ENCODE measurements at places on chromosomes 13 and 19. TPM values are rescaled to one million over a fixed set of nuclear protein-coding genes. Genes with fewer than 3 reads are reported as not detected.

Gene TEAD2
- 63.6 TPM for total RNA-seq

Gene CTXN1
- 0.19 TPM for total RNA-seq

Gene ADGRE2
- total RNA-seq, result 0.87 TPM

Gene SPRED3
- 0.16 TPM for total RNA-seq

Gene PCDH9
- total RNA-seq, result 9.9 TPM

Measured in Right ventricle myocardium inferior (tissue), 1 donor.